ENCODE measurements at places on chromosomes 6 and 20.

DNA sequence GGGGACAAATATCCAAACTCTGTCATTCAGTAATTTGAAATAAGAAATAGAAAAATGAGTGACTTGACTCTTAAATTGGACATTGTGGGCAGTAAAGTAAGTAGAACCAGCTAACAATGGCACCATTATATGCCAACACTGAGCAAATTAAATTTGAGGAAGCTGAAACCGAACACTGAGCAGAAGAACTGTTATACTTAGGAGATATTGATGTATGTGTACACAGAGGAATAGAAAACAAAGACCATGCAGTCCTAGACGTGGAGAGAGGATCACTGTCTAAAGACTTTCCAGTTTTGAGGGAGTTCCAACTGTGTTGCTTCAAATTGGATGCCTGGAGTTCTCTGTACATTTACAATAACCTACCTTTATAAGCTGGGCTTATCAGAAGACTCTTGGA lies 427.0 kb upstream of the EYS start:
- no peak for DNase-seq

DNA sequence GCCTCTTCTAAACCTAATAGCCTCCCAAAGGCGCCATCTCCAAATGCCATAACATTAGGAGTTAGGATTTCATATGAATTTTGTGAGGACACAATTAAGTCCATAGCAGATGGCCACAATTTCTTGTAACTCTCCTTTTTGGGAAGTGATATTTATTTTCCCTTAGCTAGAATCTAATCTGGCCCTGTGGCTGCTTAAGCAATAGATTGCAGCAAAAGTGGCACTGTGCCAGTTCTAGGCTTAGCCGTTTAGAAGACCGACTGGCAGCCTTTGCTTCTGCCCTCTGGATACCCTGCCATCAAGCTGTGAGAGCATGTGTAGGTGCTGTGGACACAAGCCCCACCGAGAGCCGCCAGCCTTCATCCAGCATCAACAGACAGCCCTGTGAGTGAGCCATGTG lies 15.9 kb upstream of the ADGB start:
- peak; percentile 55 for DNase-seq

- no peak for DNase-seq
Observed at GRCh38 chr20:23122321-23122720, 36.2 kb upstream of the CD93 start.

- DNase-seq = no peak
Observed at GRCh38 chr6:30007132-30007764, 53.8 kb upstream of the POLR1H start.

DNA sequence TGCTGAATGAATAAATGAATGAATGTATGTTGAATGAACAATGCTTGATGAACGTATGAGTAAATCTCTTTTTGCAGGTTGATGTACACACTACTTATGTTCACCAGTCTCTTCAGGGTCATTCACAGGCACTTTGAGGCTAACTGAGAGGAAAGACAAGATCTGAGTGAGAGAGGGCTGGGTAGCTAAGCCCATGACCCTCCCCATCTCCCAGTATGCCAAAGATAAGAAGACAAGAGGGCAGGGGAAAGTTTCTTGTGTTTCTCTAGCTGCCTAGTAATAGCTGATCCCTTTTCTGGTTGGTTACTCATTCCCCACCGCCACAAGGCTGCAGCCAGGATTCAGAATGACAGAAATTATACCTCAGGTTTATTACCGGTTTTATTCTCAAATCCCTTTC lies 90.7 kb downstream of the CEP57L1 start:
- no peak for DNase-seq

Measured in muscle of leg (tissue), 16 donors.